ENCODE measurements at places on chromosomes 6 and 20. TPM values are rescaled to one million over a fixed set of nuclear protein-coding genes. Genes with fewer than 3 reads are reported as not detected.

DNA sequence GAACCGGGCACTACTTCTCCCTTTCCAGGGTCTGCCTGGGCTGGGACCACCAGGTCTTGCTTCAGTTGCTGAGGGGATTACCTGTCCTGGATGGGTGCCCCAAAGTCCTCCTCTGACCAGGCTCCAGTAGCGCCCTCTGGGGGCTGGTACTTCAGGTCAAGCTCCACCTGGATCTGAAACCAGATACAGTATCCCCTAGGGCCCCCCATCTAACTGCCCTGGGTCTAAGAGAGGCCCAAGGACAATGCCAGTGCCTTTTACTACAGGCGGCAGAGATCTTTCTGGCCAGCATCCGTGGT lies 11.2 kb upstream of the SPAG4 start:
- H3K4me3 ChIP-seq = no peak overlapping the region
- peak; percentile 67 for DNase-seq
- no peak overlapping the region for H3K27ac ChIP-seq
- H3K27me3 ChIP-seq = peaks cover 2% of the 10 kb centered on the region
- H3K36me3 ChIP-seq = no peaks in the 10 kb centered on the region

Gene AKAP12
- total RNA-seq = 184 TPM

GRCh38 chr6:166342349-166343149 lies at the start of gene SFT2D1:
Gene SFT2D1, minus strand, starts transcription at chr6:166342545. Its CDS starts 64 bp downstream, at chr6:166342481.
- no peaks in the 10 kb centered on the region for H3K36me3 ChIP-seq
- H3K27ac ChIP-seq = peak within 1 kb of the TSS; percentile 88
- peaks cover 3% of the 10 kb centered on the region for H3K27me3 ChIP-seq
- peaks cover 22% of the 10 kb centered on the region for H3K4me1 ChIP-seq

DNA sequence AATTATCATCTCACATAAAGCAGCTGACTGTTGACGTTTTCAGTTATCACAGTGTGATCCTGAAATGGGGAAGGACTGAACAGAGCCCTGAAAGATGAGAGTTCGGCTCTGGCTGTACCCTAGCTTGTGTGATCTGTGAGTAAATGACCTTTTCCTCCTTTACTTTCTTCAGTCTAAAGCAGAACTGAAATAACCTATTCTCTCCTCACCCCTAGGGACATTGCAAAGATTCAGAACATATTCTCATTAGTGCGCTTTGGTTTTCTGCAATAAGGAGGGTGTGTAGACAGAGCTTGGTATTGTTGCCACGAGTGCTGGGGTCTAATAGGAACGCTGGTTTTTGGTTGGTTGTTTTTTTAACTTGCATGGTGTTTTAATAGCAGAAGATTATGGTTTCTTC lies 16.7 kb downstream of the FARS2 start:
- no peak overlapping the region for H3K4me3 ChIP-seq
- H3K36me3 ChIP-seq = no peaks in the 10 kb centered on the region
- DNase-seq = no peak
- no peak overlapping the region for H3K27ac ChIP-seq
- peaks cover 4% of the 10 kb centered on the region for H3K4me1 ChIP-seq

- no peaks in the 10 kb centered on the region for H3K36me3 ChIP-seq
- H3K4me3 ChIP-seq = no peak overlapping the region
- DNase-seq = no peak
- H3K27me3 ChIP-seq = no peaks in the 10 kb centered on the region
These were observed 95.4 kb upstream of the DEFB112 start for GRCh38 chr6:50145125-50145524.

GRCh38 chr6:106685833-106686232 lies 56.5 kb downstream of the QRSL1 start:
- no peak for DNase-seq
- H3K4me1 ChIP-seq = peaks cover 10% of the 10 kb centered on the region
- H3K27ac ChIP-seq = no peak overlapping the region
- H3K4me3 ChIP-seq = no peak overlapping the region
- no peaks in the 10 kb centered on the region for H3K36me3 ChIP-seq

Gene BTNL2
- total RNA-seq = not detected

Gene DCDC2
- total RNA-seq = not detected

GRCh38 chr6:108363113-108363512 lies 68.3 kb downstream of the AFG1L start:
- no peak for DNase-seq
- no peak overlapping the region for H3K4me3 ChIP-seq
- H3K27ac ChIP-seq = no peak overlapping the region

DNA sequence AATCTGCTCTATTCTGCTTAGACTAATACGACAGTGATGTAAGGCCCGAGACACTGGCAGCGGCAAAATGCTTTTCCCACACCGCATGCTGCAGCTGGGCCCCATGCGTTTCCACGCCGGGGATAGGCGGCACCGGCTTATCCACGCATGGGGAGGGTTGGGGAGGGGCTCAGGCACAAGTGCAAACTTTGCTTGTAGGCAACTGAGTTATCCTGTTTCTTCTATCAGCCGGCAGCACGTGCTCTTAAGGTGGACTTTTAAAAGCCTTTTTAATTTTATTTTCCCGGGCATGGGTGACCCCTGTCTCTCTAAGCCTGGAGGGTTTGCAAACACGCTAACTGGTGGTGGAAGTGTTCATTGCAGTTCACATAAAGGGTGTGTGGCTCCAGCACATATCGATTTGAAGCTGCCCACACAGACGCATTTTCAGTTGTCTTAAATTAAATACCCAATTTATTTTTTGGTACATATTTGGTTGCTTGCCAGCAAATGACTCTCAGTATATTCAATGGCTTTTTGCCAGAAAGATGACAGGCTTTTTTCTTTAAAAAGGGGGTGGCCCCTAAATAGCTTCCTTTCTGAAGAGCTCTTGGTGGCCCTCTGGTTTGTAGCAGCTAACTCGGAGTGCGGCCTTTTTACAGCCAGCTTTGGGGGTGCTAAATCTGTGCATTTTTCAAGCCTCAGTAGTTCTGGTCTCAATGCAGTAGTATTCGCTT lies 561.8 kb upstream of the AGPAT4 start:
- peaks cover 46% of the 10 kb centered on the region for H3K4me1 ChIP-seq
- peak overlapping the region; percentile 43 for H3K27ac ChIP-seq
- peak overlapping the region; percentile 0 for H3K4me3 ChIP-seq
- no peak for DNase-seq
- H3K27me3 ChIP-seq = no peaks in the 10 kb centered on the region

GRCh38 chr6:146905181-146905704 lies 299.0 kb upstream of the STXBP5 start:
- H3K36me3 ChIP-seq = no peaks in the 10 kb centered on the region
- no peak overlapping the region for H3K27ac ChIP-seq
- H3K27me3 ChIP-seq = no peaks in the 10 kb centered on the region

GRCh38 chr20:51710361-51710894 lies 57.8 kb downstream of the ATP9A start:
- H3K36me3 ChIP-seq = peaks cover 6% of the 10 kb centered on the region
- no peak overlapping the region for H3K4me3 ChIP-seq
- H3K27ac ChIP-seq = no peak overlapping the region

DNA sequence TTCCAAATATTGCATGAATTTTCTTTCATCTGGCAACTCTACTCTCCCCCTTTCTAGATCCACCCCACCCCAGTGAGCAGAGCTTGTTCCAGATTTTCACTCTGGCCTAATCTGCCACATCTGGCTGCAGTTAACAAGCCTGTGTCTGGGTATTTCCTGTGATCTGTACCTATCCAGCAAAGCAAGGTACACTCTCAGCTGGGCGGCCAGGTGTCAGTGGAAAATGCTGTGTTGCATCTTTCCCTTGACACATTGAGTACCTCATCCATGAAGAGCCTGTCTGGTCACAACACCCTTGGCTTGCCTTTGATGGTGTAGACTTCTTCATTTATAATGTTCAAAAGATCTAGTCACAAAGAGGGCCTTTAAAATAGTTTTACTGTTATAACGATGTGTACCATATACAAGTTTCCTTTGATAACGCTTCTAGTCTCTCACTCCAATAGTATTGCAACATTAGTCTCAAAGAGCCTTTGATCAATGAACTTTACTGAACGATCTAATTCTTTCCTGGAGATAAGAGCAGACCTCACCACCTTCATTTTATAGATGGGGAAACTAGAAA lies 6.0 kb upstream of the RNF182 start:
- peaks cover 37% of the 10 kb centered on the region for H3K4me1 ChIP-seq
- H3K4me3 ChIP-seq = no peak overlapping the region
- no peaks in the 10 kb centered on the region for H3K36me3 ChIP-seq
- H3K27ac ChIP-seq = no peak overlapping the region
- DNase-seq = no peak

GRCh38 chr20:57795342-57795697 lies 85.5 kb upstream of the PMEPA1 start:
- H3K36me3 ChIP-seq = no peaks in the 10 kb centered on the region
- H3K27ac ChIP-seq = peak overlapping the region; percentile 79
- H3K4me3 ChIP-seq = no peak overlapping the region

- H3K4me3 ChIP-seq = no peak overlapping the region
- no peaks in the 10 kb centered on the region for H3K36me3 ChIP-seq
- H3K4me1 ChIP-seq = no peaks in the 10 kb centered on the region
- H3K27ac ChIP-seq = no peak overlapping the region
These were observed 119.4 kb downstream of the HAO1 start for GRCh38 chr20:7820897-7821296.

Gene C6orf52
- total RNA-seq = 0.97 TPM

GRCh38 chr6:41189967-41190366 lies 11.0 kb downstream of the TREML2 start:
- DNase-seq = no peak
- peaks cover 34% of the 10 kb centered on the region for H3K27me3 ChIP-seq
- no peaks in the 10 kb centered on the region for H3K4me1 ChIP-seq
- no peak overlapping the region for H3K4me3 ChIP-seq

Gene OR2H2
- total RNA-seq = not detected

- no peak for DNase-seq
- no peak overlapping the region for H3K4me3 ChIP-seq
- no peaks in the 10 kb centered on the region for H3K27me3 ChIP-seq
- no peak overlapping the region for H3K27ac ChIP-seq
- peaks cover 3% of the 10 kb centered on the region for H3K36me3 ChIP-seq
These were observed 104.8 kb upstream of the HDAC2 start for GRCh38 chr6:114075777-114076176.

Gene WASF1
- 13.7 TPM for total RNA-seq

Data from chondrocyte (in vitro differentiated cells).